Breast epithelium (tissue), 4 donors: ENCODE measurements at places on chromosomes 13 and 19.

GRCh38 chr19:19267305-19267704 is 5.8 kb downstream of the TM6SF2 start:
- no peak overlapping the region for H3K27ac ChIP-seq
- no peaks in the 10 kb centered on the region for H3K36me3 ChIP-seq
- H3K4me1 ChIP-seq, result no peaks in the 10 kb centered on the region
- no peak for DNase-seq

- DNase-seq, result no peak
- H3K36me3 ChIP-seq, result no peaks in the 10 kb centered on the region
- no peak overlapping the region for H3K27ac ChIP-seq
- no peak overlapping the region for H3K4me3 ChIP-seq
- no peaks in the 10 kb centered on the region for H3K4me1 ChIP-seq
- H3K27me3 ChIP-seq, result no peaks in the 10 kb centered on the region
Measured at GRCh38 chr13:43686557-43686956, 100.2 kb downstream of the ENOX1 start.

DNA sequence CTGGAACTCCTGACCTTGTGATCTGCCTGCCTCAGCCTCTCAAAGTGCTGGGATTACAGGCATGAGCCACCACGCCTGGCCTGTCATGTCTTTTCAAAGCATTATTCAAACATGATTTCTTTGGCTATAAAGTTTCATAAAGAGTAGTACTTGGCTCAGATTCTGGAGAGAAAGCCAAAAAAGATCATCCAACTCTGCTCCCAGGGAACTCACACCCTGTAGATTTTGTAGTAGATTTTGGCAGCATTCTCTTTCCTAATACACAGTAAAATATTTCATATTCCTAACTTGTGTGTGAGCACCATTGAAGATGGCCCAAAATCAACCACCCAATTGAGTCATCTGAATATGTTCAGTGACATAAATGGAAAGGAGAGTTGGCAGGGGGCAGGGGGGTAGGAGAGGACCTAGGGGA is 48.4 kb downstream of the CAB39L start:
- H3K4me3 ChIP-seq, result no peak overlapping the region
- no peaks in the 10 kb centered on the region for H3K36me3 ChIP-seq
- no peaks in the 10 kb centered on the region for H3K27me3 ChIP-seq
- H3K4me1 ChIP-seq, result no peaks in the 10 kb centered on the region
- no peak for DNase-seq

DNA sequence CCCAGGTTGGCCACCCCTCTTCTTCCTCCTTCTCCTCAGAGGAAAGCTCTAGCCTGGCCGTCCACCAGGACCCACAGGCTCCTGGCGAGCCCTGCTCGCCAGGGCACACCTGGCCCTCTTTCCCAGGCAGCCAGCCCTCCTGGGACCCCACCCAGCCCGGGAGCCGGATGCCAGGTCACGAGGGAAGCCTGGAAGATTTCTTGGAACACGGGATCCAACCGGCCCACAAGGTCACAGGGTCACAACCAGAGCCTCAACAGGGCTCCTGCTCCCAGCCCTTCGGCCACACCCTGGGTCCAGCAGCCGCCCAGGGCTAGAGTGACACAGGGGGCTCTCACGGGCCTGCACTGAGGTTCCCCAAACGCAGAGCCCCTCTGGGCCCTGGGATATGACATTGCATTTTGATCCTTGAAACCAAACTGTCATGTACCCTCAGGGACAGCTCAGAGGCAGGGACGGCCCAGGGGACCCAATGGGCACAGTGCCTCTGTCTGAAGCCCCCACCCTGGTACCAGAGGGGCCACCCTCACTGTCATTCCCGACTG is 5.5 kb downstream of the MKNK2 start:
- peaks cover 55% of the 10 kb centered on the region for H3K4me1 ChIP-seq
- DNase-seq, result no peak
- peak overlapping the region; percentile 98 for H3K27ac ChIP-seq
- H3K36me3 ChIP-seq, result no peaks in the 10 kb centered on the region
- H3K27me3 ChIP-seq, result no peaks in the 10 kb centered on the region

GRCh38 chr19:55697698-55698097 is 22.7 kb downstream of the EPN1 start:
- no peaks in the 10 kb centered on the region for H3K4me1 ChIP-seq
- no peak overlapping the region for H3K4me3 ChIP-seq
- H3K27ac ChIP-seq, result no peak overlapping the region
- H3K27me3 ChIP-seq, result no peaks in the 10 kb centered on the region

GRCh38 chr19:33690378-33691029 is 68.8 kb downstream of the CHST8 start:
- no peak for DNase-seq
- H3K4me1 ChIP-seq, result no peaks in the 10 kb centered on the region
- peaks cover 46% of the 10 kb centered on the region for H3K27me3 ChIP-seq
- no peaks in the 10 kb centered on the region for H3K36me3 ChIP-seq
- H3K27ac ChIP-seq, result no peak overlapping the region
